Hypothalamus (tissue), 51 donors: ENCODE measurements at places on chromosomes 12 and 14.

- DNase-seq: peak; percentile 85
Measured at GRCh38 chr14:90491221-90491885, 94.5 kb downstream of the CALM1 start.

- DNase-seq: no peak
Measured at GRCh38 chr14:79136071-79137044, 966.2 kb downstream of the NRXN3 start.

GRCh38 chr12:45402288-45402687, 186.4 kb downstream of the ANO6 start:
- DNase-seq: no peak

DNA sequence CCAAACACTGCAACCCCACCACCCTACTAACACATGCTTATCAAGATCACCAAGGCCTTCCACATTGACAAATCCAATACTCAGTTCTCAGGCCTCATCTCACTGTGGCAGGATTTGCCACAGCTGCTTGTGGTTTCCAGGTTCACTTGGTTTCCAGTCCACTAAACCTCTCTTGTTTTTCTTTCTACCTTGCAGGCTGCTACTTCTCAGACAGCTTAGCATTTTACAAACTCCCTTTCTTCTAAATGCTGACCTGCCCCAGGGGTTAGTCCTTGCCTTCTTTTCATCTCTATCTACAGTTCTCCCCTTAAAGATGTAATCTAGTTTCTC, 84.1 kb downstream of the BCAT1 start:
- DNase-seq: no peak

DNA sequence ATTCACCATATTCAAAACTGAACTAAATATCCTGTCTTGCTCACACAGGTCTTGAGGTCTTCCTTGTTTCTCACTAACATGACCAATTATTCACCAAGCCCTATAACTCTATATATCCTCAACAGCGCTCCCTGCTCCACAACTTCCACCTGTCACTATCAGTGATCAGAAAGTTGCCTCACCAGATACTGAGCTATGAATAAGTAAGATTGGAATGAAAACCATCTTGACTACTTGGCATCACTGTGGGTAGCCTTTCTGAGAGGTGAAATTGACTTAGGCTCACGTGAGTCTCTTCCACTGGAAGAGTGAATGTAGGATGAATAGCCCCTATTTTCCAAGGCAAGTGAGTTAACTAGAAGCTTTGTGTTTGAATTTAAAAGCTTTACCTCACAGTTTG, 167.1 kb downstream of the PIK3C2G start:
- DNase-seq: no peak

DNA sequence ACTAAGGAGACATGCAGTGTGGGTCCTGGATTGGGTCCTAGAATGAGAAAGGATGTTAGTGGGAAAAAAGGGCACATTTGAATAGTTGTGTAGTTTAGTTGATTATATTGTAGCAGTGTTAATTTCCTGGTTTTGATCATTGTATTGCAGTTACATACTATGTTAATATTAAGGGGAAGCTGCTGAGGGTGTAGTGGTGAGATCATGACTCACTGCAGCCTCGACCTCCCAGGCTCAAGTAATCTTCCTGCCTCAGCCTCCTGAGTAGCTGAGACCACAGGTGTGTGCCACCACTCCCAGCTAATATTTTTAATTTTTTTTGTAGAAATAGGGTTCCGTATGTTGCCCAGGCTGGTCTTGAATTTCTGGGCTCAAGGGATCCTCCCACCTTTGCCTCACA, 21.7 kb downstream of the BORCS5 start:
- no peak for DNase-seq

GRCh38 chr14:53603994-53604393, 352.6 kb downstream of the BMP4 start:
- no peak for DNase-seq

GRCh38 chr12:39905152-39905551, 200.7 kb downstream of the SLC2A13 start:
- no peak for DNase-seq

DNA sequence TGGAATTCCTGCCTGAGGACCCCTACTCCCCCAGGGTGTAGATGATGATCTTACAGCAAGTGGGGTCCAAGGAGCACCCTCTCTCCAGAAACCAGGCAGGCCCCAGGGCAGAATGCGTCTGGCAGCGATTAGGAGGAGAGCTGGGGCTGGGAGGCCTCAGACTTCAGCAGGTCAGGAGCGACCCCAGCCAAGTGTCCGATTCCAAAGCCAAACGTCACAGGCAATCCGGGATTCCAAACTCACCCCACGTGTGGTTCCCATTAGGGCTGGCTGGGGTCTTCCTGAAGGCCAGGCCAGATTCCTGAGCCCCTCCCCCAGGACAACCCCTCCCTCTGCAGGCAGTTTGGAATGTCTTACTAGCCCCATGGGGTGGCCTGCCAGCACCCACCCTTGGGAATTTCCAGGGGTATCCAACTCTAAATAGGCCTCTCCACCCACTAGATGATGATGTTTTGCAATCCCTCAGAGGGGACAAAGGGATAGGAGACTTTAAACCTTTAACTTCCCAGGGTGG, 17.3 kb upstream of the FIGNL2 start:
- no peak for DNase-seq

DNA sequence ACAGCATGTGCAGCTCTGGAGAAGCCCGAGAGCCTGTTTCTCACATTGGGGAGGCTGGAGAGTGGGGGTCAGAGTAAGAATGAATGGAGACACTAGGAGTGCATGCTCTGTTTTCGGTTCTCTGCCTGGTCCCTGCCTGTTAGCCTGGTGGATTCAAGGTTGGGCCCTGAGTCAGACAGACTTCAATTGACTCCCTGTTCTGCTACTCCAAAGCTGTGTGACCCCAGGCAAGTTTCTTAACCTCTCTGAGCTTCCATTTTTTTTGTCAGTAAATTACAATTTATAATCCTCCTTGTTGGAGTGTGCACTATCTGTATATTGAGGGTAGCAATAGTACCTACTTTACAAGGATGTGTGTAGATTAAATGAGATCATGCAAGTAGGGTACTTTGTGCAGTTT, 102.6 kb upstream of the ESRRB start:
- no peak for DNase-seq

- no peak for DNase-seq
Measured at GRCh38 chr12:31964280-31964679, 5.1 kb downstream of the RESF1 start.

- DNase-seq: no peak
Measured at GRCh38 chr14:46951103-46951502, 299.5 kb upstream of the RPL10L start.

DNA sequence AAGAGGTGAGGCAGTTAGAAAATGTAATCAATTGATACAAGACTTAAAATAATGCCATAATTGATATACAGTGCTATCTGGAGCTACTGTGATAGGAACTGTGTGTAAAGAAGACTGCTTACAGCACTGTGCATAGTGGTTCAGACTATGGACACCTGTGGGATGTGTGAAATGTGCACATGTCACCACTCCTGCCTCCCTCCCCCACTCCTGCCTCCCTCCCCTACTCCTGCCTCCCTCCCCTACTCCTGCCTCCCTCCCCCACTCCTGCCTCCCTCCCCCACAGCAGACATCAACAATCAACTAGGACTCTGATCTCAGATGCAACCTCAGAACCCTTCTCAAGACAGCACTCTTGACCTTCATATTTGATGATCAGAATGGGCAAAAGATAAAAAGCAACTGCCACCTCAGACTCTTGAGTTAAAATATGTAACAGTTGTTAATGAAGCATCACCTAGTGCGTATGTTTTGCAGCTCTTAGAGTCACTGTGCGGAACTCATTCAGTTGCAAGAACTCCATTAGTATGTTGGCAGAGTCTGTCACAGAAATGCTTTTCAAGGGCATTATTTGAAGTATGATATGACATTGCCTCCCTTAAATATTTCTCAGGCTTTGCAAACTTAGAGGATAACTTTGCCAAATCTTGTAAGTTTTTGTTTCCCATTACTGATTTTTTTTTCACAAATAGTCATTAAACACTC, 255.2 kb upstream of the DDHD1 start:
- no peak for DNase-seq

DNA sequence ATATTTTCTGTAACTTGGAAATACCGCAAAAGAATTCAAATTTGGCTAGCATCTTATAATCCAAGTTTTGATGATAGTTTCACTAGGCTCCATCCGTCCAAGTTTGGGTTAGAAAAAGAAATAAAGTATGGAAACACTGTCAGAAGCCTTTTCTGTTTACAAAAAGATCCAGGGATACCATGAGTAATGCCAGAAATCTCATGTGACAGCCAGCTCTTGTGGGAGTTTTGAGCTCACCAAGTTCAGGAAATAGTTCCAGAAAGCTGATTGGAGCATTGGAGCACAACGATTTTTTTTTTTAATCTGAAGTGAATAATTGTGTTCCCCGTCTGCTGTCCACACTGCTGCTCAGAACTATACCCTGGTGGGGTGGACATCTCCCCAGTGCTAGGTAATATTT, 229.7 kb upstream of the NPAS3 start:
- peak; percentile 16 for DNase-seq

- no peak for DNase-seq
Measured at GRCh38 chr14:64711039-64711438, 6.8 kb downstream of the PLEKHG3 start.

DNA sequence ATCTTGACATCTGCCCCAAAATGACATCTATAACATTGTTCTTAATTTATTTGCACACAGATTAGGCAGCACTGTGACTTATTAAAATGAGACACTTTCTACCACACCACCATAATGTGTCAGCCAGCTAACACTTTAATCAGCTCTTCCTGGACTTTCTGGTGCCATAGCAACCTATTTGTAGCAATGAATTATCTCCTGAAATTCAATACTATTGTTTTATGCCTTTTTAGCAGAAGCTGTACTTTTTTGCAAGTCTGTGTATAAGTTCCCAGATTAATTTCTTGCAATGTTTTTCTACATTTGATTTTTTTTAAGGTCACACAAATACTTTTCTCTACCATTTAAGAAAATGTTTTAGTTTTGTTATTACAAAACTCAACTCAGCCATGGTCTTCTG, 72.8 kb upstream of the SAV1 start:
- no peak for DNase-seq

DNA sequence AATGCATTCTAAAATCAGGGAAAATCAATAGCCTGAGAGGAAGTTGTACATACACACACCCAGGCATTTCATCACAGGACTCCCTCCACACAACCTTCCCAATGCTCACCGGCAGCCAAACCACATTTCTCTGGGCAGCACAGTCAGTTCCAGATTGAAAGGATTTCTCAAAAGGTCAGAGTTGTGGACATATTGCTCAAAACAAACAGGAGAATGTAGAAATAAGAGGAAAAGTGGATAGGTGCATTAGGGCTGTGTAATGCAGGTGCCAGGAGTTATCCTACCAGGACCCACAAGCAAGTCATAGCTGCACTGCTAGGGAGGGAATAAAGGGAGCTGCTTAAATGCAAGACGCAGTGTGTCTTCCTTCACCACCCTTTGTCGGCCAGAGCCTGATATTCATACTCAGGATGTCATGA, 62.9 kb downstream of the GCH1 start:
- DNase-seq: no peak

- no peak for DNase-seq
Measured at GRCh38 chr12:108127654-108128053, 1.4 kb upstream of the WSCD2 start.

DNA sequence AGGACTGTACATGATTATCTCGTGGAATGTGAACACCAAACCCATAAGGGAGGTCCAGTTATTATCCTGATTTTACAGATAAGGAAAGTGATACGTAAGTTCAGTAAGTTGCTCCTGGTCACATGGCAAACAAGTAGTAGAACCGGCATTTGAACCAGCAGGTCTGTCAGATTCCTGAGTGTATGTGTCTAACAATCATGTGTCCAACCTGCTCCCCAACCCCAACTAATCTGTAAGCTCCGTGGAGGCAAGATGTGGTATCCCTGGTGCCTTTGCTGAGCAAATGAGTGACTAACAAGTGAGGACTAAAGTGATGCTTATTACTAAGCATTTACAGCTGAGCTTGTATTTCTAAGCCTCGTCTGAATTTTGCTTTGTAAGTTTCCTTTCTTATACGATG, 65.9 kb downstream of the PTPN21 start:
- DNase-seq: no peak

DNA sequence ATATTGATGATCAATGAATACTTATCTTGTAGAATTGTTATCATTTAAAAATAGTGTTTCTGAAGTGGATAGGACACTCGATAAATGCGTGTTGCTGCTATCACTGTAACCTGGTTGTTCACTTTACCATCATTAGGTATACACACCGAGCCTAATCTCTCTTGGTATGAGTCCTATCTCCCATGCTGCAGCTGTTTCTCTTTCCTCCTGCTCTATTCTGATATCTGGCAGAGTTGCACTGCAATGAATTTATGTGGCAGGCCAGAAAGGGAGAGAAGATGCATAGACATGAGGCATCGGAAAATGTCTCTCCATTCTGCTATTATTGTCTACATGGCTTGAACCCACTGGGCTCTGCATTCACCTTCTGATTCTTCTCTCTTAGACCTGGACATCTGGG, 26.7 kb downstream of the KCNK10 start:
- DNase-seq: no peak

GRCh38 chr12:121539908-121540307, 40.9 kb downstream of the KDM2B start:
- no peak for DNase-seq

DNA sequence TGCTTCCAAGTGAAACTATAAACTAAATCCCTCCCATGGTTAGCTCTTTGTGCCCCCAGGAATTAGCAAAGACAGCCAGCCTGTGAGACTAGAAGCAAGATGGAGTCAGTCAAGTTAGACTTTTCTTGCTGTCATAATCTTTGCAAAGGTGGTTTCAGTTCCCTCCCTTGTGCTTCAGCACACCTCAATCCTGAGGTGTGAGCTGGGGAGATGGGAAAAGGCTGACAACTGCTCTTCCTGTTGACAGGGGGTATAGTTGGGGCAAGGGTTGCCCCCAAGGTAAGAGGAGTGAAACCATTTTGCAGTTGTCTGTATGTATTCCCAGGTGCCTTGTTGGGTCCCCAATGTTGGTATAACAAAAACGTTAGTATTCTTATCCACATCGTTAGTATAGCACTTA, 12.3 kb upstream of the CPM start:
- DNase-seq: no peak

GRCh38 chr12:104280111-104280510, 23.4 kb upstream of the EID3 start:
- no peak for DNase-seq

DNA sequence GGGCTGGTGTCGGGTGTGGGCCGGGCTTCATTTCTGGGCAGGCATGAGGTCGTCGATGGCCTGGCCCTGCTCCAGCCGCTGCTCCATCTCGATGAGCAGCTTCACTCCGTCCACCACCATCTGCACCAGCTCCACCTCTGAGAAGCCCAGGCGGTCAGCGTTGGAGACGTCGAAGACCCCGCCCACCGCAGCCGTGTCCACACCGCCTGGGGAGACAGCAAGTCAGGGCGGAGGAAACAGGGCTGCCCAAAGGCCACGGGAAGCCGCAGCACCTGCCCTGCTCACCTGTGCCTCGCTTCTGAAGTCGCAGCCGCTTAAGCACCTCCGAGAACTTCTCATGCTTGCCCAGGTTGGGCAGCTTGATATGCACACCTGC, 2.8 kb downstream of the CKB start:
- no peak for DNase-seq

GRCh38 chr12:104132351-104132956, 5.6 kb downstream of the NFYB start:
- no peak for DNase-seq

- DNase-seq: peak; percentile 35
Measured at GRCh38 chr14:74217672-74218448, 21.4 kb upstream of the VSX2 start.
